ENCODE measurements at places on chromosomes 13 and 19.
A peak's percentile ranks its signal among the peaks of the same experiment; 100 is the strongest.

- DNase-seq, result no peak
Observed at GRCh38 chr13:106291006-106291405, 244.5 kb downstream of the EFNB2 start.

DNA sequence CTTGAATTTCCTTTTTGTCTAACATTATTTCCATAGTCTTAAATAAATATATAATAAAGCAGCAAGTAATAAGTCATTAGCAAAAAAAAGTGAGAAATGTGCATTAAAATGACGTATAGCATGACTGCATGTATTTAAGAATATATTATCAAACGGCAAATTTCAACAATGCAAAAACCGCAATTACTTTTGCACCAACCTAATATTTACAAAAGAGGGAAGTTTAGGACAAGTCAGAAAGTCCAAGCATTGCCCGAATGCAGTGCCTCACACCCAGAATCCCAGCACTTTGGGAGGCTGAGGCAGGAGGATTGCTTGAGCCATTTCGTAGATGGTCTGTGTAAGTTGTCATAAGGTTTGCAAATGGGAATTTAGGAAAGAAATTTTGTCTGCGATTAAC, 10.2 kb upstream of the NAXD start:
- no peak for DNase-seq

- no peak for DNase-seq
Observed at GRCh38 chr13:107251341-107251740, 683.4 kb upstream of the ARGLU1 start.

DNA sequence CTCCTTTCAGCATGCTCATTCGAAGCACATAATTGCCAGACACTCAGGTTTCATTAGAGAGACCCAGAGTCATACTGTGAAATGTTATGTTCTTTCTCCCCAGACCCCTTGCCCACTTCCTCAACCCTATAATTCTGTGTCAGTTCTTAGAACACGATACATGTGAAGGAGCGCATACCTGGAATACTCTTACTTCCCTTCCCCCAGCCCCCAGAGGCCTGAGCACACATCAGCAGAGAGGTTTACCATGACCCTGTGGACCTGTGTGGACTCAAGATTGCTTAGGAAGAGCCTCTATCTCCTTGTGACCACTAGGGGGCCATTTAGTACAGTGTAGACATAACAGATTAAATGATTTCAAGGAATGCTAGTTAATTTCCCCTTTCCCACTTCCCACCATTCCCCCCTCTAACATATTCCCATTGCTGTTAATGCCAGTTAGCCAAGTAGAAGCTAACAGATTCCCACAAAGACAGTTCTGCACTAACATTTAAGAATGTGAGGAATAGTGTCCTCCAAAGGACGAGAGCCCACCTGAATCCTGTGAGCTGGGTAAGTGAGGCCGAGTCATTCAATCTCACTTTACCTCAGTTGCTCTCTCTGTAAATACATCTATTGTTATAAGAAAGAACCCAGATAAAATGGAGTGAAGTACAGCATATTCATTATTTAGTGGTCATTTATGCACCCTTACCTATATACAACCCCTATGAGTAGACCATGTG, 154.2 kb upstream of the MAB21L1 start:
- peak; percentile 25 for DNase-seq

- no peak for DNase-seq
Observed at GRCh38 chr13:68026077-68026476, 795.9 kb upstream of the PCDH9 start.

DNA sequence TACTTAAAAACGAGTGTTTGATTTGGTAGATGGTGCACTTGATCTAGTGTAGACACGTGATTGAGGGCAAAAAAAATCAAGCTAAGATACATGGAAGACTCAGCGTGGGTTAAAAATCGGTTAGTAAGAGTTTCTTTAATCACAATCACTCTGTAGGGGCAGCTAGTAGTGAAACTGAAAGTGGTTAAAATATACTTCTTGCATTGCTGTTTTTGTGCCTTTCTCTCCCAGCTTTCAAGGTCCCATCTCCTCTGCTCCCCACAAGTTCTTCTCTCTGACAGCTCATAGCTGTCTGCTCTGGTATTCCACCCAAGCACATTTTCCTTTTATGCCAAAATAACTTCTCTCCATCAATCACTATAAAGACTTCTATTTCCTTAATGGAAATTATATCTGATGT, 1089.7 kb downstream of the EFNB2 start:
- no peak for DNase-seq

- peak; percentile 100 for DNase-seq
Observed at GRCh38 chr19:9785367-9786331, 17.1 kb upstream of the ZNF846 start.
